Activated T-cell treated with anti-CD3 and anti-CD28 coated beads for 1 hour (primary cell): ENCODE measurements at places on chromosomes 3 and 15.
A peak's percentile ranks its signal among the peaks of the same experiment; 100 is the strongest.

DNA sequence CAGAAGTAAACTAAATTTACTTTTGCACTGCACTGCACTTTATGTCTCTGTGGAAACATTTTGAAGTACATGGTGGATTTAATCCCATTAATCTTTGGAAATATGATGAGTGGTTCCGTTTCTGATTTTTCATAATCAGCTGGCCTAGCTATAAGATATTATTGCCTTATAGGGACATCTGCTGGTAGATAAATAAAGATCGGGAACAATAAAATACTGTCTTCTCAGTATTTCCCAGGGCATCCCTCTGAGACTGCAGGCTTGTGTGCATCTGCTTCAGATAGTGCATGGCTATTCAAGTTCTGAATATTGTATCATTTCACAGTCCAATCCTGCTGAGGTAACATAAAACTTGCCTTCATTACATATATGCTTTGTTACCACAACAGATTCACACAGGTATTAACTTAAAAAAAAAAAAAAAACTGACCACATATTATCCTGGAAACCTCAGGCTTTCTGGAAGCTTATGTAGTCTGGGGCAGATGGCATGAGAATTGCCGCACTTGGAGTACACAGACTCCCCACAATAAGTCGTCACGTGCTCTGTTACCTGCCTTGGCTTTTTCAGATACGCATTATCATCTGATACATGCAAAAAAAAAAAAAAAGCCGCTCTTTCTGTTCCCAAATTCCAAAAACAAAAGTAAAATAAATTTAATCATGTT lies 330.8 kb upstream of the AGTR1 start:
- DNase-seq, result no peak

- DNase-seq, result no peak
Measured at GRCh38 chr3:54122324-54123002, at the start of gene CACNA2D3. Gene CACNA2D3 (plus strand): TSS chr3:54122552.

DNA sequence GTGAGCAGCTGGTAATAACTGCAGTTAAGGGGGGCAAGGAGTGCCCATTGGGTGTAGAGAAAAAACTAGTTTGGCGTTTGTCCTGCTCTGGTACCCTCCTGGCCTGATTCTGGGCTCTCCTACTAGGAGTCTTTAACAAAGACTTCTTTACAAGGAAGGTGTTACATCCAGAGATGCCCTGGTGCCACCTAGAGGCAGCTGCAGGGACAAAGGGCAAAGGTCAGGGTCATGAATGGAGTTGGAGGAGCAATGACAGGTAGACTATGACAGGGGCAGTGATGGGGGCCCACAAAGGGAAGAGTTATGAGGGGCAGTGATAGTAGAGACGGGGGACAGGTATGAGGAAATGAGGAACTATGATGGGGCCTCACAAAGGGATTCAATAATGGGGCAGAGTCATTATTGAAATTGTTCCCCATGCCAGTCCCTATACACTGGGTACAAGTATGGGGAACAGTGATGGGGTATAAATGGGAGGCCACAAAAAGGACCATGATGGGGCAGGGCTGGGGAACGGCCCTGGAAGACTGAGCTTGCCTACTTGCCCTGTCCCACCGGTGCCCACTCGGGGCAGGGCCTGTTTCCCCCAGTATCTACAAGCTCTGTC lies 7.9 kb downstream of the CCDC71 start:
- DNase-seq, result peak; percentile 50

GRCh38 chr3:13786811-13787210 lies 93.1 kb downstream of the WNT7A start:
- no peak for DNase-seq

GRCh38 chr15:39593656-39594445 lies 13.0 kb downstream of the THBS1 start:
- DNase-seq, result no peak

GRCh38 chr3:112786002-112786590 lies 60.6 kb downstream of the CD200R1L start:
- no peak for DNase-seq

DNA sequence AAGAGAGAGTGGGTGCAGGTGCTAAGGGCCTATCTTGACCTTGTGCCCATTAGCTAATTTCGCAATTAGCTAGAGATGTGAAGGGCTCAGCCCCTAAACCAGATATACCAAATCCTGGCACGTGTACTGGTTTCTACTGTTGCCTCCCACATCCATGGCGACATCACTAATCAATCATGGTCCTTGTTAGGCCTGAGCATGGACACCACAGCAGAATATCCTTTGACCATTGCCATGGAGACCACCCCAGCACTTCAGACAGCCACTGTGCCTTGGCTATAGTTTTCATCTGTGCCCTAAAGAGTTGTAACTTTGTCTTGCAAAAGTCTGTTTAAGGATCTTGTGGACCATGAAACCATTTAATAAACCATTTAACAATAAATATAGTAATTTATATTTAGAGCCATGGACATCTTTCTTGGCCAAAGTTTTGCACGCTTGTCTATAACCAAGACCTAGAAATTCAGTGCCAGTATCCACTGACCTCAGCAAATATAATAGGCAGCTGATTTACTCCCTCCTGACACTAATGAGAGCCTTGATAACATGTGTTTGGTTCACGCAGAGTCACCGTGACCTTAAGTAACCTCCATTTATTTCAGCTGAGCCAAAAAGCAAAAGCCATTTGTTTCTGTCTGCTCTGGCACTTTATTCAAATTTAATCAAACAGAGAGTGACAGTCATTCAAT lies 43.4 kb downstream of the COLQ start:
- no peak for DNase-seq

DNA sequence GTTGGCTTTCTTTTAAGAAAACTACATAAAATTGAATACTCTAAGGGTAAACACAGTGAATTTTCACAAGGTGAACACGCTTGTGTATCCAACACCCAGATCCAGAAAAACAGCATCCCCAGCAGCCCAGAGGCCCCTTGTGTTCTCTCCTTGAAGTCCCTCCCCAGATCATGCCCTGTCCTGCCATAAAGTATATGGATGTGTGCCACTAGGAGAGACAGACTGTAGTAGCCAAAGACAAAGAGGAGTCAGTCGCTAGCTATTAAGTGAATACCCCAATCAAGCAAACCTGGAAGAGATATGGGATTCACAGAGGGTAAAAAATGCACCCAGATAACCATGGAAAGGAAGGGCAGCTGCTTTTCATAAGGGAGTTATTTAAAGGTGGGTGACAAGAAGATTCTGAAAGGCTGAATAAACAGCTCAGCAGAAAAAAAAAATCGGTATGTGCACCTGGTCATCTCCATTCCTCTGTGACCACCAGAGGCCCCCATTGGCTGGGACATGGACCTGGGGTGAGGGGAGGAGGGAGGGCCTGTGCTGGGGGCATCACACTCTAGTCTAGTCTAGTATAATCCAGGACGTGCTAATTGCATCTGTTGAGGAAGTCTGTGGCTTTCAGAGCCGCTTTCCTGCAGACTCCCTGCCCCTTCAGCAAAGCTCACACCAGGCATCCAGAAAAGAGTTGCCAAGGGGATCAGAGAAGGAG lies 167.3 kb upstream of the NDN start:
- DNase-seq, result no peak

GRCh38 chr3:15330031-15330596 lies 2.3 kb downstream of the SH3BP5 start:
- no peak for DNase-seq

DNA sequence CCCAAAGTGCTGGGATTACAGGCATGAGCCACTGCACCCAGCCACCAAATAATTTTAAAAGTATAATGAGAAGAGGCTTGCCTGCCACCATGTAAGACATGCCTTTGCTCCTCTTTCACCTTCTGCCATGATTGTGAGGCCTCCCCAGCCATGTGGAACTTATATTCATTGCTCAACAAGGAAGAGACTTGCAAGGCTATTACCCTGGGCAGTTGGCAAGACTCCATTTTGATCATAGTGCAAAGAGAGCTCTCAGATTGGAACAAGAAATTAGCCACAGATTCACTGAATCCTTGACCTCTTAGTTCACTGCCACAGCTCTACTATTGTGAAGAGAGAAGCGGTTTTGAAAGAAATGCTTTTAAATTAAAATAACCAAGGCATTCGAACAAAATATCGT lies 6.1 kb downstream of the SCAP start:
- DNase-seq, result no peak

- no peak for DNase-seq
Measured at GRCh38 chr3:157794771-157795170, 291.6 kb upstream of the VEPH1 start.

- DNase-seq, result no peak
Measured at GRCh38 chr15:90617171-90617570, 87.4 kb downstream of the CRTC3 start.

- DNase-seq, result peak; percentile 59
Measured at GRCh38 chr15:68553994-68554720, 24.6 kb upstream of the CORO2B start.

DNA sequence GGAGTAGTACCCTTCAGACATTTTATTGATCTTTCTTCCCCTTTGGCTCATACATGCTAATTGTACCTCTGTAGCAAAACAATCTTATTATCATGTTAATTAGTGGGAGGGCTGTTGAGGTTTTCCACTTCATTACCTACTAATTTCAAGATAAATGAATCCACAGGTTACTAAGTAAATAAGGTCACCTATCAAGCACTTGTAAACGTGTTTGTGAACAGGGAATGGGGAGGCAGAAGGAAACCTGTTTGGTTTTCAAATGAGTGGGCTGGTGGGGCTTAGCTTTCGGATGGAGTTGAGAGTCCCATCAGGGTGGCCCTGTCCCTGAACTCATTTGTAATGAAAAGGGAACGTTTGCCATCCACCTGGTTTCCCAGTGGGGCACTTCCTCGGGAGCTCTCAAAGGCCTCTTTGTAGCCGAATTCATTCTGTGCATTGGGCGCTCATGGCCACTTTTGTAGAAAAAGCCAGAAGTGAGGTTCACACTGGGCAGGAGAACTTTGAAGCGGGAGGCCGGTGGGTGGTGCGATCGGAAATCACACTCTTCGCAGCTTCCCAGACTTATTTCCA lies 419.8 kb upstream of the NR2F2 start:
- no peak for DNase-seq
